ENCODE measurements at places on chromosomes 11 and 22.

GRCh38 chr11:45260071-45260470 lies 26.1 kb downstream of the SYT13 start:
- DNase-seq = no peak

DNA sequence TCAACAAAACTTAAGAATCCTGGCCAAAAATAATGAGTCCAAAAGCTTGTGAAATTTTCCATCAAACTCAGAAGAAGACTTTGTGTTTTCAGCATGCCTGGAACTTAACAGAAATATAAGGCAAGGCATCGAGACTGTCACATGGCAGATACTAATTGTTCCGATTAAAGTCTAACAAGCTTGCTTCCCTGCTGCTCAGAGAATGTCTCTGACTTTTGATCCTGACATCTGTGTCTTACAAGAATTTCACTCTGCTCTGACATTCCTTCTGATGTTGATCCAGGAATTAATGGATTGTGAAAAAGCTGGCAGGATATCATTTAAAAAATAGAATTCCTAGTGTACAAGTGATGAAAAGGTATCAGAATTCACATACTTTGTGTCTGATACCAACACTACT lies 170.2 kb downstream of the DCDC1 start:
- no peak for DNase-seq

DNA sequence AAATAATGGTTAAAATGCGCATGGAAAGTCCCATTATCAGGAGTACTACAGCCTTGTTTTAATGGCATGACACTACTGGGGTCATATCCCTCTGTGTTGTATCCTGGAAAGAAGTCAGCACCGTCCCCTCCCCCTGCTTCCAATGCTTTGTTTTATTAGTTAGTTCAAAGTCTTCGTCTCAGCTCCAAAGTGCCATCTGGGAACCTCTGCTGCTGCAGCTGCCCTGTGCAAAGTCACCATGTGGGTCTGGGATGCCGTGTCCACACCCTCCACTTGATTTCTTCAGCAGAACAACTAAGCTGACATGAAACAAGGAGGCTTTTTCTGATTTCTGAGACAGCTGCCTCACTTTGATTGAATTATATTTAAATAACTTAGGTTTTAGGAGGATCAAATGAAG lies 29.5 kb upstream of the NCAM1 start:
- DNase-seq = no peak

GRCh38 chr11:95676308-95676707 lies 113.3 kb downstream of the FAM76B start:
- no peak for DNase-seq

GRCh38 chr11:131217313-131218310 lies 152.8 kb upstream of the NTM start:
- DNase-seq = no peak

- no peak for DNase-seq
Observed at GRCh38 chr11:131687291-131688047, 317.1 kb downstream of the NTM start.

GRCh38 chr11:127609025-127609773 lies 608.6 kb upstream of the KIRREL3 start:
- DNase-seq = no peak

DNA sequence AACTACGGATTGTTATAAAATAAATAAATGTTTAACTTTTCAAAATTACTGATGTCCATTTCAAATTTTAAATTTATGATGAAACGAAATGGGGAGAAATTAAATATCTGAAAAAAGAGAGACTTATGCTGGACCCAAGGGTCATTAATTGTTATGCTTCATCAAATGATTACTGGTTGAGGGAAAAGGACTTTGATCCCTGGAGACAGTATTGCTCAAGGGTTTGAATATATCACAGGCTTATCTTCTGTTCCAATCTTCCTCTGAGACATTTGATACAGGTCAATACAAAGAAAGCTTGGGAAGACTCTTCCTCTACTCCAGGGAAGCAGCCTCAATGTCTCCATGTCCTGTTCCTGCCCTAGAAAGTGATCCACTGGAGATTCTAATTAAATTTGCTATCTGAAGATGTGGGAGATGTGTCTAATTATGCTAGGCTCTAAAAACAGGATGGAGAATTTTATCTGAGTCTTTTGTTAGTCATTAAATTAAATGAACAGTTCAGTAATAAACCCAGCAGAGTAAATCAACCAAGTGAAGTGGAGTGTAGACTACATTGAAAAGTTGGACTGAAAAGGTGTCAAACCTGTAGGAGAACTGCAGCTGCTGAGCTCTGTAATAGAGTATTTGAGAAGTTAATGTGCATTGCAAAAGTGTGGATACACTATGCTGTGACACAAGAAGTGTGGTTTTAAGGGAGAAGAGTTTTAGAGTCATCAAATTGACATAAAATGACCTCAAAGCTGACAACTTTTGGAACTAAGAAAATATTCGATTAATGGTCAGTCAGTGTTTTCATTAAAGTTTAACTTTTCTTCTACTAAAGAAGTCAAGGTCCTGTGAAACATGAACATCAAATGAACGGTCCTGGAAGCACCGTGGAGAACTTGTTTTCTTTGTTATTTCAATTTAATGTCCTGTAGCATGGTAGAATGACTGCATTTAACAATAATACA lies 623.7 kb upstream of the CCDC90B start:
- no peak for DNase-seq

DNA sequence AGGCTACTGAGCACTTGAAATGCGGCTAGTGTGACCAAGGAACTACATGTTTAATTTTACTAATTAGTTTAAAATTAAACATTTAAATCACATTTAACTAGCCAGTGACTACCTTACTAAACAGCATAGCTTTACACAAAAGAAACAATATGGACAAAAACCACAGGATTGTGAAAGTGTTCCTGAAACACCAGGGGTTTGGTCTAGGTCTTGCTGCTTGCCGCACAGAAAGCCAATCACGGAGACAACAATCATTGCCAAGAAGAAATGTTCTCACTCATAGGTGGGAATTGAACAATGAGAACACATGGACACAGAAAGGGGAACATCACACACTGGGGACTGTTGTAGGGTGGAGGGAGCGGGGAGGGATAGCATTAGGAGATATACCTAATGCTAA lies 309.5 kb downstream of the C11orf87 start:
- no peak for DNase-seq

GRCh38 chr11:120908461-120909181 lies 115.3 kb upstream of the TBCEL start:
- no peak for DNase-seq

GRCh38 chr22:36180038-36180880 lies 19.7 kb upstream of the APOL3 start:
- DNase-seq = peak; percentile 58

- no peak for DNase-seq
Observed at GRCh38 chr11:45660729-45661438, 4.5 kb downstream of the CHST1 start.

DNA sequence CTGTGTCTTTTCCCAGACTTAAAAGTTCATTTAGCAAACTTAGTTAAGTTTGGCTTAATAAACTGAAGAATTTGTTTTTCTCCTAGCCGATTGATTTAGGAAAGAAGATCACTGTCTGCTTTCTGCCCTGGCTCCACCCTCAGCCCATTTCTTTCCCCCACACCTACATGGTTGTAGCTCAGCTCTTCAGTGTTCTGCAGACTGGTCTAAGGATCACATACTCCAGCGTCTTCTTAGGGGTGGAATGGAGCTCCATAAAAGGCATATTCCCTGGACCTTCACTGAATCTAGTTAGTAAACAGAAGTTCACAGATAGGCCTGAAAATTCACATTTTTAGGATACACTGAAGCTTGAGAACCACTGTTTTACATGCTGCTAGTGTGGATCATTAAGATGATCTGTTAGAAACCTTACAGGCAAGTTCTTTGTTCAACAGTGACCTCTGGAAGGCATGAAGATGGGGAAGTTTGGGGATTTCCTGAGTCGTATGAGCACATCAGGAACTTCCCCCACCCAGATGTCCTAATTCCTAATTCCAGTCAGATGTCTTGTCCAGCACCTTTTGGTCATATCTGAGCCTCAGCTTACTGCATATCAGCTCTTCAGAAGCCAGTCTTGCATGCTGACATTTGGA lies 16.8 kb downstream of the PIWIL4 start:
- no peak for DNase-seq

GRCh38 chr11:12565406-12565805 lies 108.8 kb upstream of the TEAD1 start:
- DNase-seq = no peak

- DNase-seq = no peak
Observed at GRCh38 chr22:36467946-36468345, 13.5 kb downstream of the TXN2 start.

- DNase-seq = no peak
Observed at GRCh38 chr11:64885367-64886286, 7.2 kb upstream of the EHD1 start.

GRCh38 chr11:91972665-91973266 lies 251.9 kb upstream of the FAT3 start:
- DNase-seq = no peak

- no peak for DNase-seq
Observed at GRCh38 chr11:110891411-110891810, 179.2 kb upstream of the ARHGAP20 start.

DNA sequence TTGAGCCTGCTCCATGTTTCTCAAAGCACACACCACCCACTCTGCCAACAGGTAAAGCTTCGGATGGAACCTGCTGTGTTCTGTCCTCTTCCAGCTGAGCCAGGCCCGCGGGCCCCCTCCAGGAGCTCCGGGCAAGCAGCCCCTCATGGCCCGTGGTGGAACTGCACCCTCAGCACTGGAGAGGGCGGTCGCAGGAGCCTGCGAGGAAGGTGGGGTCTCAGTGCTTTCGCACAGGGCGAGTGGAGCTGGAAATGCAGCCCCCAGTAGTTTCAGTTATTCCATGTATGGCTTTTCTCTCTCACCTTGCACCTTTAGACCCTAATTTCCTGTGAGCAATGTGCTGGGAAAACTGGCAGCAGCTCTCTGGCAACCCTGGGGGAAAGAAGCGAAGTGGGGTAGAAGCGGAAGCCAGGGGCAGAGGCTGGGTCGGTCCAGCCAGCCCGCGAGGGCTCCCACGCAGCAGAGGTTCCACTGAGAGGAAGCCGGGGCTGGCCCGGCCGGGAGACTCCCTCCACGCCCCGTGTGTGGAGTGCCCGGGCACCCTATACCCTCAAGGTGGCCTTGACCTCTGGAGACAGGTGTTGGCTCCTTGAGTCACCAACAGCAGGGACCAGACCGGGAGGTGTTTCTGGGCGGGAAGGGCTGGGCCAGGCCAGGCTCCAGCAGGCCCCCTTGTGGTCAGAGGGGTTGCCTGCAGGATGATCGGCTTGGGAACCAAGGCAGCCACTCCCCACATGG lies 119.9 kb upstream of the TMEM45B start:
- DNase-seq = no peak

- no peak for DNase-seq
Observed at GRCh38 chr11:30483056-30483455, 103.1 kb downstream of the MPPED2 start.

- no peak for DNase-seq
Observed at GRCh38 chr11:126560221-126560620, 204.7 kb downstream of the ST3GAL4 start.

DNA sequence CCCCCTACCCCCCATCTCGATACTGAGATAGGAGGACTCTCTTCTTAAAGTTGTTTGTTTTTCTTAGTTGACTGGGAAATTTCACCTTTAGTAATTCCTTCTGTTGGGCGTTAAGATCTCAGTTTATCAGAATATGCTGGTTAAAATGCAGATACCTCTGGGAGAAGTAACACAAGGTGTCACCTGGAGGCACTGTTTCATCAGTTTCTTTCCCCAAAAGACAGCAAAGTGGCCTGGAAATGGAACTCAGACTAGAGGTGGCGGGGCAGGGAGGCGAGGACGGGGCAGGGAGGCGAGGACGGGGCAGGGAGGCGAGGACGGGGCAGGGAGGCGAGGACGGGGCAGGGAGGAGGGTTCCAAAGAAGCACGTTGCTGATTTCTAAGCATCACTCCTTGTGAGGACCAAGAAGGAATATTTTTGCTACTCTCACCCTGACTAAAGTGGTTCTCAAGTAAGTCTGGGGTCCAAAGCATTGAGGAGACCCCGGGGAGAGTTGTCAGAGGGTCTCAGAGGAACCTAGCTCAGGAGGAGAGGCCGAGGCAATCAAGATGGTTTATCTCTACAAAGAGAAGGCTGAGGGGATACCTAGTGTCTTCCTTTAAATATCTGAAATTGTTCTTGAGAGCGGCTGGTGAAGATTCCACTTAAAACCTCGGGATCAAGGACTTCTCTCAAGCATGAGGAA lies 147.0 kb upstream of the B3GAT1 start:
- no peak for DNase-seq
